Breast epithelium (tissue), 4 donors: ENCODE measurements at places on chromosomes 12 and 14. TPM values are rescaled to one million over a fixed set of nuclear protein-coding genes. Genes with fewer than 3 reads are reported as not detected.

- no peak overlapping the region for H3K4me3 ChIP-seq
- no peaks in the 10 kb centered on the region for H3K36me3 ChIP-seq
- H3K27ac ChIP-seq, result no peak overlapping the region
- H3K4me1 ChIP-seq, result no peaks in the 10 kb centered on the region
Observed at GRCh38 chr14:26845151-26845818, 247.5 kb upstream of the NOVA1 start.

DNA sequence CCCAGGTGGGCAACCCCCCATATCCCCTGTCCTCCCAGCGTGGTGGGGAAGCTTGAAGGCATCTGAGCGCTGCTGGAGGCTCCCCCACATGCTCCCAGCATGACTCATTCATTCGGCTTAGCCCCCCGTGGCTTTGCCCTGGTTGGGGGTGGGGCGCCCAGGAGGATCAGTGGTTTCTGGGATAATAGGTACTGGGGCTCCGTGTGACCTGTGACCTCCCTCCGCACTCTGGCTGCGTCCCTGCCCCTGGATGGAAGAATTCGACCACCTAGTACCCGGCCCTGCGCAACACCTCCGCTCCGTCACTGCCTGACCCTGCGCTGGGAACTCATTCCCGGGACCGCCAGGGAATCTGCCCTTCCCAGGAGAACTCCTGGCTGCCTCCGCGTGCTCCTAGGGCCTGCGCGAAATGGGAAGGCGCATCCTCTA lies 120.1 kb downstream of the AACS start:
- no peak overlapping the region for H3K27ac ChIP-seq
- DNase-seq, result no peak
- peaks cover 6% of the 10 kb centered on the region for H3K27me3 ChIP-seq
- H3K36me3 ChIP-seq, result no peaks in the 10 kb centered on the region

Gene PLEKHD1
- under 0.01 TPM for total RNA-seq

Gene KLRG1
- total RNA-seq, result 2.0 TPM
